NCI-H1105 (cell line): ENCODE measurements at places on chromosomes 1 and 21.

DNA sequence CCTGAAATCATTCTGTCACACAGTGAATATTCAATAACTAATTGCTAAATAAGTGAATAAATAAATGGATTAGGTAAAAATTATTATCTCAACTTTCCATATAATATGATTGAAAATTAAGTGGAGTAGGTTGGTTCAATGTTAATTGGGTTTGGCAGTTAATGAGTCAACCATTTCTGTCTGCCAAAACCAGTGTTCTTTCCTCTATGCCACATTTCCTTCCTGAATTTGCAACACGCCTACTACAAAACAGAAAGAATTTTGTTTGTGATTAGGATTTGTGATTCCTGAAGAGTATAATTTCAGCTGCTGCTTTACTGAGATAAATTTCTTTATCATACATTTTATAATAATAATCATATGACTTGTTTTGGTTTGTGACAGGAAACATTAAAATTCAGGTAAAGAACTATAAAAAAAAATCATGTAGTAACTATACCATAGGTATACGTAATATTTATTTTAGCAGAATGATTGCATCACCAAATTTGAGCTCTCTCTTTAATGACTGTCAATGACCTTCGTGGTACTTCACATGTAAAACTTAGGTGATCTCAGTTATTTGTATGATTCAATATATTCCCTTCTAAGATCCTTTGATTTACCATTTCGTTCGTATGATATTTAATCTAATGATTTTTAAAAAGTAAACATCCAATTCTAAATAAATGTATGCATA is 241.3 kb downstream of the KCNT2 start:
- no peak for DNase-seq

DNA sequence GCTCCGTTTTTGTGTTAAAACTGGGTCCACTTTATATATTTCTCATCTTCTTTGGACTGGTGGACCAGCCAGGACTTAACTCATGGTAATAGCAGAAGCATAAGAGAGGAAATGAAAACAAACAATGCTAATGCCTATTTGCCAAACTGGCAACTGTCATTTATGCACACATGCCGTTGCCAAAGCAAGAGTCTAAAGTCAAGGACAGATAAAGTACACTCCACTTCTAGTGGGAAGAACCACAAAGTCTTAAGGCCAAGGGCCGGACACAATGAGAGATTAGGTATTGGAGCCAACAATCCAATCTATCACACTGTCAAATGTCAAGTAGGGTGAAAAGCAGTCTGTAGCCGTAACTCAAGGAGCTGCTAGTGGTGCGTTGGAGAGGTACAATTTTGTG is 157.7 kb downstream of the LYPLAL1 start:
- no peak for DNase-seq

- no peak for DNase-seq
These were observed 12.3 kb downstream of the BTBD19 start for GRCh38 chr1:44820328-44821239.

GRCh38 chr1:15975358-15975804 is 520 bp downstream of the ZBTB17 start:
- peak; percentile 41 for DNase-seq

- DNase-seq: no peak
These were observed 374.2 kb upstream of the ZP4 start for GRCh38 chr1:238264951-238265350.

- no peak for DNase-seq
These were observed 69.8 kb upstream of the HSPA13 start for GRCh38 chr21:14452727-14453241.

- DNase-seq: no peak
These were observed 27.8 kb upstream of the GPR153 start for GRCh38 chr1:6288665-6289064.

- peak; percentile 29 for DNase-seq
These were observed 45.2 kb downstream of the CAMK2N1 start for GRCh38 chr1:20440785-20441200.

DNA sequence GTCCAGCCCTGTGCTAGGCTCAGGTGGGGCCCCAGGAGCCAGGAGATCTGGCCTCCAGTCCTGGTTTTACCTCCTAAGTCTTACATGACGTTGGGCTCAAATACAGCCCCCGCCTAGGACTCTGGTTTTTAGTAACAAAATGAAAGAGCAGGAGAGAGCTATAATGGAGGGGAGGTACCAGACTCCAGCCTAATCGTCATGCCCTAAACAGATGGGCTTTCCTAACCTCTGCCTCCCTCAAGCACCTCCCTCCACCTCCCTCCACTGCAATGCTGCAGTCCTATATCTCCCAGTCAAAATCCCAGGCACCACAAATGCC is 28.6 kb downstream of the TTC39A start:
- no peak for DNase-seq

DNA sequence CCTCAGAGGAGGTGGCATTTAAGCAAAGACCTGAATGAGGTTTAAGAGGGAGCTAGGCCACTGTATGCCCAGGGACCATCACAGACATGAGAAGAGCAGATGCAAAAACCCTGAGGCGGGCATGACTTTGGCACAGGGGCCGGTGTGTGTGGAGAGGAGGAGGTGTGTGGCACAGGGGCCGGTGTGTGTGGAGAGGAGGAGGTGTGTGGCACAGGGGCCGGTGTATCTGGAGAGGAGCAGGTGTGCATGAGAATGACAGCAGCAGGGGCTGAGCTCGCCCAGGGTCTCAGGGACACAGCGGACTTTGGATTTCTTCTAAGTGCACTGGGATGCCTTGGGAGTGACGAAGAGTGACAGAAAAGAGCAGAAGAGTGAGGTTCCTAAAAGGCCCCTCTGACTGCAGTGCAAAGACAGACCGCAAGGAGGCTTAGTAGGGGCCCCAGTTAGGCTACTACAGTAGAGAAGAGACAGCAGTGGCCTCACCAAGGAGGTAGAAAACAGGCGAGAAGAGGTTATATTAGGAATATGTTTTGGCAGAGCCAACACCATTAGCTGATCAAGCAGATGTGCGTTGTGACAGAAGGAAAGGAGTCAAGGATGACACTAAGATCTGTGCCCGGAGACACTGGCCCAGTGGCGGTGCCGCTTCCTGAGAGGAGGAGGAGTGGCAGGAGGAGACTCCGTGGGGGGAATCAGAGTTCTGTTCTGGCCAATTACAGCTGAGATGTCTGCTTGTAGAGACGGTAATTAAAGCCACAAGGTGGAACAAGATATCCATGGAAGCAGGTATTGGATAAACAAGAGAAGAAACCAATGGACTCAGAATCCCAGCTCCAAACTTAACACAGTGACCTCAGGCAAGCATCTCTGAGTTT is 18.4 kb downstream of the ZBTB17 start:
- DNase-seq: no peak

DNA sequence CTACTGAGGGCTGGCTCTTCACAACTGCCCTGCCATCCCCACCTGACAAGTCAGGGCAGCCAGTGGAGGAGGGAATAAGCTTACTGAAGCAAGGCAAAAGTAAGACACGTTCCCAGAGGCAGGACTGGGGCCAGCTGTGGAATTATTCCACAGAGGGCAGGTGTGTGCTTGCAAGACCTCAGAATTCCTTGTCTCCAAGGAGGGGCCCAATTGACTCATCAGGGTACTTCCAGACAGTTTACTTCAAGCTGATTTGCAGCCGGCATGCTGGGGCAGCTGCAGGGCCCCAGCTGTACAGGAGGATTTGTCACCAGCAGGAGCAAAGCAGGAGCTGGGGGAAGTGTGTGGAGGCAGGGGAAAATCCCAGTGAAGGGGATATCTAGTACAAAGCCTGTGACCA is 167.5 kb upstream of the CAMK1G start:
- no peak for DNase-seq

DNA sequence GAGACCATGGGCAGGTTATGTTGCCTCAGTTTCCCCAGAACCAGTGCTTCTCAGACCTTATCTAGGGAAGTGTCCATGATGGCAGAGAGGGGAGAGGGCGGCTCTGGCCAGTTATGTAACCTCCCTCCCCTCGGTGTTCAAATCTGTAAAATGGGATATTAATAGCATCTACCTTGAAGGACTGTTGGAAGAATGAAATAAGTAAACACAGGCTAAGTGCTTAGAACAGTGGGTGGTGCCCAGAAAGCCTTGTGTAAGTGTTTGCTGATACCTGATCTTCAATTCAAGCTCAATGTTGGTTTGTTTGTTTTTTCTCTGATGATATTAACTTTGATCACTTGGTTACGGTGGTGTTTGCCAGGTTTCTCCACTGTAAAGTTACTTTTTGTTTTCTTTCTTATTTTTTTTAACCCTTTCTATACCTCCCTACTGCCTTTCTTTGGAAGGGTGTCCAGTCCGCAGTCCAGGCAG is 34.9 kb downstream of the EPHA2 start:
- DNase-seq: peak; percentile 11

- no peak for DNase-seq
These were observed 16.4 kb downstream of the HTR1D start for GRCh38 chr1:23200883-23201282.

- DNase-seq: no peak
These were observed 15.5 kb downstream of the PI4KB start for GRCh38 chr1:151311589-151312331.

- DNase-seq: peak; percentile 46
These were observed 34.0 kb downstream of the TMEM53 start for GRCh38 chr1:44640200-44640853.

DNA sequence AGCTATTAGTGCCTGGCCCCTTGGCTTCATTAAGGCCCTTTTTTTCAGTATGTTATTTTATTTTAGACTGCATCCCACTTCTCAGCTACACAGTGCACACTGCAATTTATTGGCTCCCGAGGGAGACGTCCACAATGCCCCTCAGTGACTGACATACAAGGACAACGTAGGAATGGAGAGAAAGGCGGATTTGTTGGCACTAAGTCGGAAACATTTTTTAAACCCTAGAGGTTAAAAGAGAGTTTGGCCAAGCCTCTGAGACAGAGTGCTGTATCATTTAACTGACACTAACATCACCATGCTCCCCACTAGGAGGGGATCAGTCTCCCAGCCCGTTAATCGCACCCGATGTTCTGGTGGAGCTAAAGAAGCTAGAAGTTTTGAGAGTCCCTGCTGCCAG is 45.7 kb upstream of the FOXD3 start:
- no peak for DNase-seq
